ENCODE measurements at places on chromosomes 4 and X. TPM values are rescaled to one million over a fixed set of nuclear protein-coding genes. Genes with fewer than 3 reads are reported as not detected.

Gene NONO
- 549 TPM for total RNA-seq

Gene TMEM175
- total RNA-seq = 31.4 TPM

Gene TRO
- total RNA-seq = 184 TPM

Gene SGMS2
- total RNA-seq = 0.26 TPM

Gene SH3D19
- total RNA-seq = 89.5 TPM

Gene EGFL6
- not detected for total RNA-seq

Measured in endothelial cell (in vitro differentiated cells).